ENCODE measurements at places on chromosomes 7 and 10.

DNA sequence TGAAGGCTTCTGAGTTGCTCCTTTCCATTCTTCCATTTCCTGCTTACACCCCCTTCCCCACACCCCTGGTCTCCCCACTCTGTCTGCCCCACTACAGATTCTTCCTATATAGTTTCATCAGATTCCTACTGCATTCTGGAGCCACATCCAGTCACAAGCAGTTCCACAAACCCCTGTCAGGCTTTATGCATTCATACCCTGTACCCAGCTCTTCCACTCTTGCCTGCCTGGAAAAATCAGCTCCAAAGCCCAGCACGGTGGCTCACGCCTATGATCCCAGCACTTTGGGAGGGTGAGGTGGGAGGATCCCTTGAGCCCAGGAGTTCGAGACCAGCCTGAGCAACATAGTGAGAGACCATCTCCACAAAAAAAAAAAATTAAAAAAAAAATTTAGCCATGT lies 60.4 kb downstream of the C10orf67 start:
- DNase-seq: no peak

- DNase-seq: no peak
Observed at GRCh38 chr7:96402913-96403312, 81.0 kb upstream of the SLC25A13 start.

- DNase-seq: no peak
Observed at GRCh38 chr7:139297795-139298194, 43.3 kb upstream of the FMC1 start.

DNA sequence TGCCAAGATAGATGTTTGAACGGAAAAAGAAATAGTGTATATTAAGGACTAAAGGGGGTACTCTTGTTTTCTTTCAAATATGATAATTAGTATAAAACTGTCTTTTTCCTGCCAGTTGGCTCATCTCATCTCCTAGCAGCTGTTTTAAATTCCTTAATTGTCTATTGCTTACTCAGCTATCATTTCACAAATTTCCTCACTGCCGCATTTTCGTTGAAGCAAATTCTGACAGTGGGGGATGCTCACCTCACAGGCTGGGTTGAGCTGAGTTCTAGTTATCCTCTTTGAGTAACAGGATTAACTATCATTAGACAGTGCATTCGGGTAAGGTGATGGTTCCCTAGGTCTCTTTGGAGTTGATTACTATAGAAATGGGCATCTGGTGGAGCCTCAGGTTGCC lies 592.0 kb downstream of the AUTS2 start:
- no peak for DNase-seq

DNA sequence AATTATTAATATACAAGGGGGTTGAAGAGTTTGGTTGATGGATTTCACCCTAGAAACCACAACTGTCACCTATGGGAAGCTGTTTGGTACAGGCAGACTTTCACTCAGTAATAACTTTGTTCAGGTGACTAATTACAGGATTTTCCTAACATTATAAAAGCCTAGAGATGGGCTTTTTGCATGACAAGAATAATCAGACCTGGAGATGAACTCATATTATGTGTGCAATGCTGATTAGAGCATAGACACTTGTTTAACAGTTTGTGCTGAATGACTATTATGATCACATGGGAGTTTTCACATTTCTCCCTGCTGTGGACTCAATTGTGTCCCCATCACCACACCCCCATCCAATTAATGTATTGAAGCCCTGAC lies 90.2 kb upstream of the STEAP4 start:
- DNase-seq: no peak

DNA sequence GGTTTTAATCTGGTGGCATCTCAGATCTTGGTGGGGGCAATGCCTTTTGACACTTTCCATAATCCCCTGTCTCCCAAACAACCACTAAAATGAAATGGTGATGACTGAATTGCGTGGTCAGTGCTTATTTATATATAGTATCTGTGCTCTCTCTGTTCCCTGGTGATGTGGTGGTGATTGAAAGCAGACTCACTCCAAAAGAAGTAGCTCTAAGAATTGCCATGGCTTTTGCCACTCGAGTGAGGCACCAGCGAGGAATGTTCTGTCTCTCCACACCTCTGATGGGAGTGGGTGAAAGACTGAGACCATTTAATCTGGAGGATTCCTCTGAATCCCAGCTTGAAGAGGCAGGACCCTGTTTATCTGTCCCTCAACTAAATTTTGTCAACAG lies 2.8 kb downstream of the DUSP5 start:
- DNase-seq: no peak

DNA sequence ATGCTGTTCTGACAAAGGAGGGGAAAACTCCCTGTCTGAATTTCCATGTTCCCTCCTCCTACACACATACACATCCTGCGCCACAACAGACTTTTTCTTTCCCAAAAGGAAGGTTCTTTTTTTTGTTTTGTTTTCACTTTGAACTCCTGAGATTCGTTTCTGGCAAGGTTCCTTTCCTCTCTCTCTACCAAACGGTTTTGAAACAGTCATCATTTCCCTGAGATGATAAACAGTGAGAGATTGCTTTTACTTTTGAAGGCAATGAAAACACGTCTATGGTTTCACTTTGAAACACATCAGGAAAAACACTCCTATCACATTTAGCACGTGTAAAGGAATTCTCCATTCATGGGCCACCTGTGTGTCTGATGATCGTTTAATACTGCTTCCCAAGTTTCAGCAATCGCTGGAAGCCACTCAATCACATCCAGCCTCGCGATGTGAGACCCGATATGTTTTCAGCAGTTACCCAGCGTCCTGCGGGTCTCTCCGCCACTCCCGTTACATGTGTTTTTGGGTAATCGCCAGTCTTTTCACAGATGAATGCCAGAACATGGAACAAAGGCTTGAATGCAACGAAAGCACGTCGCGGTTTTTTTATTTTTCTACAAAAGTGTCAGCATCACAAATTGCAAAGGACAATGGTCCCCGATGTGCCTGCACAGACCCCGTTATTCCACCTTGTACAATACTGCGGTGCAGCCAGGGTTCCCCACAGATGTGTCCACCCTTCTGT lies 62.8 kb upstream of the CUX1 start:
- no peak for DNase-seq

GRCh38 chr7:151813997-151814396 lies 62.9 kb downstream of the PRKAG2 start:
- no peak for DNase-seq

DNA sequence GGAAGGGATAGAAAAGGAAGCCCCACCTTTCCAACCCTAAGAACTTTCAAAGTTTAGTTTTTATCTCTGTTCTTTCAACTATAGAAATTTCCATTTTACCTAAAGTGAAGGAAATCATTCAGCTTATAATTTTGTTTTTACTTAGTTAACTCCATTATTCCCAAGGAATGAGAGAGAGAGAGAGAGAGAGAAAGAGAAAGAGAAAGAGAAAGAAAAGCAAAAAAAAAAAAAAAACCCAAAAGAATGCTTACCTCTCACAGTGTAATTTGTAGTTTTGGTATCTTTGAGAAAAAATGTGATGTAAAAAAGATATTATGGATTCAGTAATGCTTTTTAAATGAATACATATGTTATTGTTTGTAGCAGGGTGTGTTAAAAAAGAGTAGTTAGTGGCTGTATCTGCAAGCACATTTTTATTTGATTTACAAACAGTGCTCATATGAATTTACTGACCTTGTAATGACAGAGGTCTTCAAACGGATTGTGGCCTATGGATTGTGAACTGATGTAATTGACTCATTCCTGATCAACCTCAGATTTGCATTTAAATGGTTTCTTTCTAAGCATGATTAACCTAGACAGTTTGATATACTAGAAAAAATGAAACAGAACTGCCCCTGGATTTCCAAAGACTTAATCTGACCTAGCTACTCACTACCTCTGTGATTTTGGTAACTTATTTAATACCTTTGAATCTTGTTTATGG lies 64.9 kb downstream of the LCOR start:
- no peak for DNase-seq

GRCh38 chr10:18219146-18219545 lies 78.9 kb downstream of the CACNB2 start:
- no peak for DNase-seq

DNA sequence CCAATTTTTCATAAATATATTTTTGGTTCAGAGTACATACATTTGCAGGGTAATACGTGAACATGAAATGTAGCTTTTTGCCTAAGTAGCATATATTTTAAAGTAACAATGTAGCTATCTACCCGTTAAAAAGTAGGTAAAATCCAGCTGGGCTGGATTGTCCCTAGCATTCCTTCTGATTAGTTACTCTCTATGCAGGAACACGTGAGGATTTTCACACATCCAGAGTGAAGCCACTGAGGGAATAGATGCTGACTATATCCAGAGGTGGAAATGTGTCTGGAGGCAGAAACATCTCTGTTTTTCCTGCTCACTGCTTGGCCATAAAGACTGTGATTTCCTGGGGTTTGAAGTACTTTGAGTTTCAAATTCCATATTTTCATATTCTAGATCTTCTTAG lies 338.9 kb upstream of the KIAA1217 start:
- no peak for DNase-seq

- DNase-seq: no peak
Observed at GRCh38 chr7:35405461-35405860, 151.6 kb upstream of the TBX20 start.

GRCh38 chr7:122802301-122802751 lies 83.9 kb downstream of the CADPS2 start:
- DNase-seq: no peak

DNA sequence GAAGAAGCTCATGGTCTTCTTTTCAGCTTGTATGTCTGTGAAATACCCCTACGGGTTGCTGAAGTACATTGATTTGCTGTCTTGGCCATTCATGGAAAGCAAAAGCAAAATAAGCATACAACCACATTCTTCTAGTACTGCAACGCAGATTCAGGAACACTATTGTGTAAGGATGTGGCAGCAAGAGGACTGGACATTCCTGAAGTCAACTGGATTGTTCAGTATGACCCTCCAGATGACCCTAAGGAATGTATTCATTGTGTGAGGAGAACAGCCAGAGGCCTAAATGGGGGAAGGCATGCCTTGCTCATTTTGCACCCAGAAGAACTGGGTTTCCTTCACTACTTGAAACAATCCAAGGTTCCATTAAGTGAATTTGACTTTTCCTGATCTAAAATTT lies 133.4 kb upstream of the ANKRD1 start:
- DNase-seq: no peak

DNA sequence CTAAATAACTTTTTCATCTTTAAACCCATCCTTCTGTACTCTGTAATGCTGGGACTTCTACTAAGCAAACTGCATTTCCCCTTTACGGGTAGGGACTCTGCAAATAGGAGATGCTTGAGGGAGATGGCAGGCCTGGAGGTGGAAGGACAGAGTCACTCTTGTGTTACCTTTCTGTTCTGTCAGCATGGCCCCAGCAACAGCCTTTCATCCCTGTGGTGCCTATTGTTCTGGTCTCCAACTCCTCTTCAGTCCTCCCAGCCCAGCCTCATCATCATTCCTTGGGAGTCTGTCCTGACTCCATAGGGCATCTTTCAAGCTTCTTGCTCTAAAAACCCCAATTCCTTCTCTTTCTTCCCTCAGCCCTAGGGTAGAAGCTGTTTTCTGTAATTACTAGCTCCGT lies 230.0 kb downstream of the SNX13 start:
- DNase-seq: no peak

DNA sequence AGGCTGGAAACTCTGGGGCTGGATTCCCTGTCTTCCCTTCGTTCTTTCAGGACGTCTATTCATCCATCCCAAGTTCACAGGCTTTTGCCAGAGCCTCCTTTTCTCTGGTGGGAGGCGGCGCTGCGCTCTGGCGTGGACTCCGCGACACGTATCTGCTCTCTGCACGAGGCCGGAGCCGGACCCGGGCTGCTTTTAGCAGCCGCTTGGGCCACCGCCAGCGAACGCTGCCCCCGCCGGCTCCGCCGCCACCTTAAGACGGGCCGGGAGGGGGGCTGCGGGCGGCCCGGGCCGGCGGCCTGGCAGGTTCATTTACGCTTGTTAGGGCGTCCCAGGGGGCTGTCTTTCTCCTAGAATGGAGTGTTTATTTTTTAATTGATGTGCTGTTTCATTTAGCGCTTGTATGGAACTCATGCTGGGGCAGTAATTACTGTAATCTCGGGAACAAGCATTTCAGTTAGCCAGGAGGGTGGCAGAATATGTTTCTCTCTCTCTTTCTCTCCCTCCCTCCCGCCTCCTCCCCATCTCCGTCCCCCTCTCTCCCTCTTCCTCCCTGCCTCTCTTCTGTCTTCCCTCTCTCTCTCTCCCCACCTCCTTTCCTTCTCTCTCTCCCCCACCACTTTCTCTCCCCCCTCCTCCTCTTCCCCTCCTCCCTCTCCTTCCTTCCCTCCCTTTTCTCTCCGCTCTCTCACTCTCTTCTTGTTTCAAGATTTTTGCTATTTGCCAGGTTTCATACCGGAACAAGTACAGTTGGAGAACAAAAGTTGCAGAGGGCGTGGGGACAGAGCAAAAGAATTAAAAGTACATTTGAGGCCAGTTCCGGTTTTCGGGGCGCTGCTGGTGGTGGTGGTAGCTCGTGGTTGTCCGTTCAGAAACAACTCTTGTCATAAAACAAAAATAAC lies 1.3 kb upstream of the FZD8 start:
- no peak for DNase-seq

DNA sequence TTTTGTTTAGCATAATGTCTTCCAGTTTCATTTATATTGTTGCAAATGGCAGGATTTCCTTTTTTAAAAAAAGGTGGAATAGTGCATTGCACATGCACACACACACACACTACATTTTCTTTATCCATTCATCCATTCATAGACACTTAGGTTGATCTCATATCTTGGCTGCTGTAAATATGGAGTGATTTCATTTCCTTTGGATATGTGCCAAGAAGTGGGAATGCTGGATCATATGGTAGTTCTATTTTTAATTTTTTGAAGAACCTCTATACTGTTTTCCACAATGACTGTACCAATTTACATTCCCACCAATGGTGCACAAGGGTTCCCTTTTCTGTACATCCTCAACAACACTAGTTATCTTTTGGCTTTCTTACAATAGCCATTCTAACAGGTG lies 68.9 kb downstream of the EBLN1 start:
- no peak for DNase-seq

DNA sequence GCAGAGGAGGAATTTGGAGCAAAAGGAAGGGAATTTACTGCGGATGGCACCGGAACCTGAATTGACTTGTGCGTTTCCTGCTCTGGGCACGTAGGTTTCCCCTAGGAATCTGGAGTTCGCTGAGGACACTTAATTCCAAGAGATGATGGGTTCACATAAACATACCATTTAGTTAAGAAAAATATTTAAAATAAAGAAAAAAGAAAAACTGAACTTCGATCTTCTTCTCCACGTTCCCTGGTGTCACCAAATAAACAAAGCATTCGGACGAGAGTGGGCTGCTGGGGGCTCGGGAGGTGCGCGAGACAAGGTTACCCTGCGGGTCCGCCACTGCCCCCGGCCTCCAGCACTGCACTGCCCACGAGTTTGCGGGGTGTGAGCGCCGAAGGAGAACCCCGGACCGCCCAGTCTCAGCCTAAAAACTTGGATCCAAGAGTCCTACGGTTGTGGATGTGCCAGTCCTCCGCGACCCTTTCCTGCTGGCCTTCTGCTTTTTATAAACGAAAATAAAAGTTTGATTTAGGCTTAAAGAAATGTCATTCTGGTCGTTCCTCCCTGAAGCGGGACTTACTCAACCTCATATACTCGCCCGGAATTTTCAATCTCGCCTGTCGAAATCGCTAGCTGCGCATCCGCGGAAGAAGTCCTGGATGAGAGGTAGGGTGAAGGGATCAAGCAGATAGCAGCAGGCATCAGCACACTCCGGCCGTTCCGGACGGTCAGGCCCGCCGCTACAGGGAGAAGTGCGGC lies 30.3 kb downstream of the SKIDA1 start:
- DNase-seq: no peak
